Neural progenitor cell (in vitro differentiated cells): ENCODE measurements at places on chromosomes 1 and 21. TPM values are rescaled to one million over a fixed set of nuclear protein-coding genes. Genes with fewer than 3 reads are reported as not detected.

The MYBPH gene
- total RNA-seq, result not detected in 2 replicates

DNA sequence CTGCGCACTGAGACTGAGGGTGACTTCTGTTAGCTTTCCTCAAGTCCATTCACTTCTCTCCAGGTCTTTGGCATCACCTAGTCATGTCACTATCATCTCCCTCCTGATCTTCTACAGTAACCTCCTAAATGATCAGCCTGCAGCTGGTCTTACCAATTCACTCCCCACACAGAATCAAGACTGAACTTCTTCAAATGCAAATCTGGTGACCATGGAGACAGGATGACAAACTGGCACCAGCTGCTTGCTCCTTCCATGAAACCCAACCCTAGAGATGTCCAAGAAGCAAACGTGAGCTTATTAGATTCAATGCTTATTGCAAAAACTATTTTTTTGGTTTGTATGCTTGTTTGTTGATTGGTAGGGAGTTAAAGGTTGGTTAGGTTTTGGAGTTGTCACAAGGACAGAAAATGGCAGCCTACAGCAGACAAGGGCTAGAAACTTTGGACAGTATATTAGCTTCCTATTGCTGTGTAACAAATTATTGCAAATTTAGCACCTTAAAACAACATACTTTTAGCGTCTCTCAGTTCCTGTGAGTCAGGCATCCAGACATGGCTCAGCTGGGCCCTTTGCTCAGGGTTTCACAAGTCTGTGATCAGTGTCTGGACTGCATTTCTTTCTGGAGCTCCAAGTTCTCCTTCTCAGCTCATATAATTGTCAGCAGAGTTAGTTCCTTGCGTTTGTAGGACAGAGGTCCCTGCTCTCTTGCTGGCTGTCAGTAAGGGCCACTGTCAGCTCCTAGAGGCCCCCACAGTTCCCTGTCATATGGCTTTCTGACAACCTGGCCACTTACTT, 53.3 kb upstream of the GJA8 start:
- no peak overlapping the region for H3K4me3 ChIP-seq
- no peak overlapping the region for H3K27ac ChIP-seq
- no peaks in the 10 kb centered on the region for H3K27me3 ChIP-seq
- H3K36me3 ChIP-seq, result no peaks in the 10 kb centered on the region
- DNase-seq, result no peak
- H3K4me1 ChIP-seq, result no peaks in the 10 kb centered on the region

DNA sequence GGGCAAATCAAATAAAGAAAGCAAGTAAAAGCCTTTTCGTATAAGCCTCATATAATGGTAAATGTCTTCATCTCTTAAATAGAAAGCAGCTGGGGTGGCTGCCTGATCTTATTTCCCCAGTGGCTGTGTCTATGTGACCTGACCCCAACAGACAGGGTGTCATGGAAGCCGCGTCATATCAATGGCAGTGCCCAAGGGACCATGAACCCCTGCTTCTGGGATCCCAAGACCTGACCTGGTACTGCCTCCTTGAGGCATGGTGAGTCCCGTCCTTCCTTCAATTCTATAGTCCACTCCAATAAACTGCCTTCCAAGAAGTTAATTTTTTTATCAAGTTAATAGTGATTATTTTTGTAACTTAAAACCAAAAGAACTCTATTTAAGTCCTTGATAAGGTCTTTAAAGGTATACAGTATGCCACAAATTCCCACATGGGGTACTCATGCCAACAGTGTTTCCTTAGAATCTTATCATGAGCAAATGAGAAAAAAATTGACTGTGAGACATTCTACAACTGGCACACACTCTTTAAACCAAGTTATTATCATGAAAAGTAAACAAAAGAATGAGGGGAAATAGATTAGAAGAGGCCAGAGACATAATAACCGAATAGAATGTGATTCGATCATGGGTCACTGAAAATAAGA, 104.6 kb downstream of the ADSS2 start:
- H3K27ac ChIP-seq, result no peak overlapping the region
- H3K27me3 ChIP-seq, result no peaks in the 10 kb centered on the region
- DNase-seq, result no peak
- peaks cover 27% of the 10 kb centered on the region for H3K4me1 ChIP-seq
- H3K4me3 ChIP-seq, result no peak overlapping the region

DNA sequence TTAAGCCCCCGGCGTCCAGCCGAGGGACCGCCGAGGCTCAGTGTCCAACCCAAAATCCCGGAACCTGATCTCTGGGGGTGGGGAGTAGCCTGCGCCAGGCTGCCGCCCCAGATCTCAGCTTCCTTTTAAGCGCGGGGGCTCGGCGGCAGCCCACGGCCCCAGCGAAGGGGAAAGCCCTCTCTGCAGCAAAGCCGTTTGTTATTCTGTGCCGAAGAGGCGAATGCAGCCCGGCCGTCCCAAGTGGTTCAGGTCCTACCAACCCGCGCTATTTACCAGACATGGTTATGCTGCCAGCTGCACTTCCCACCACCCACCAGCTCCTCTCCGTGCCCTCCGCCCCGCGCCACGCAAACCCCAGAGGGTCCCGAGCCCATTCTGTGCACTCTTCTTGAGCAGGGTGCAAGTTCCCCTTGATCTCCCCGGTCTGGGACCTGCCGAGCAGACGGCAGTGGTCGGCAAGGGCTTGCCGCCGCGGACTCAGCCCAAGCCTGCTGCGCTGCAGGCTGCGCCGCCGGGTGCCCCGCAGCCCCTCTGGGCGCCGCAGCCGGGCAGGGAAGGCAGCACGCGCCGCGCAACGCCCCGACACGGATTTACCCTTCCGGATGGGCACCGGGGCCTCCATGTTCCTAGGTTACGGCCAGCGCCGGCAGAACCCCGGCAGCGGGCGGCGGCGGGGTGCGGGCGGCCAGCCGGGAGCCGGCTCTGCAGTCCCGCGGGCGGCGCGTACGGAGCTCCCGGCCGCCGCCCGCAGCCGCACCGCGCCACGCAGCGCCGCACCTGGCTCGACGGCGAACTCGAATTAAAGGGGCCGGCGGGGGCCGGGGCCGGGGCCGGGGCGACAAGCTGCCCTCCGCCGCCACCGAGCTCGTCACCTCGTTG, 738 bp upstream of the KCNA2 start:
- H3K4me3 ChIP-seq, result peak overlapping the region; percentile 65
- H3K27me3 ChIP-seq, result peaks cover 94% of the 10 kb centered on the region
- H3K27ac ChIP-seq, result no peak overlapping the region
- peak; percentile 65 for DNase-seq
- H3K4me1 ChIP-seq, result peaks cover 11% of the 10 kb centered on the region
- H3K36me3 ChIP-seq, result no peaks in the 10 kb centered on the region

DNA sequence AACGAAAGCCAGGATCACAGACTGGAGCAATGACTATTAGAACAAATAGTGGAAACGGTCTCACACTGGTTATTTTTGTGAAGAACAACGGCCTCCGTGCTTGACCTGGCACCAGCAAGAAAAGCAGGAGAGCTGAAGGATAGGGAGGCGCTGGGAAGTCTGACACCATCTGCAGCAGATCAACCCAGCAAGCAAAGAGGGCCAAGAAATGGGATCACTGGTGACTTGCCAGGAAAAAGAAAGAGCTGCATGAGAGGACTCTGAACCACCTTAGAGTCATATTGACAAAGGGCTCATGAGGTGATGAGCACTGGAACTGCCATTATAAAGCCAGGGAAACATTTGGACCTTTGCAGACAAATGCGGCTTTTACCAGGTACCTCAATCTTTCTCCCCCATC, 25.0 kb downstream of the MTOR start:
- H3K36me3 ChIP-seq, result peaks cover 14% of the 10 kb centered on the region
- no peaks in the 10 kb centered on the region for H3K27me3 ChIP-seq
- H3K4me3 ChIP-seq, result no peak overlapping the region
- no peaks in the 10 kb centered on the region for H3K4me1 ChIP-seq
- DNase-seq, result no peak

- DNase-seq, result no peak
- H3K4me1 ChIP-seq, result no peaks in the 10 kb centered on the region
- H3K4me3 ChIP-seq, result no peak overlapping the region
- no peaks in the 10 kb centered on the region for H3K27me3 ChIP-seq
Observed at GRCh38 chr1:37883671-37884070, 24.3 kb upstream of the MTF1 start.

- H3K36me3 ChIP-seq, result no peaks in the 10 kb centered on the region
- H3K4me3 ChIP-seq, result no peak overlapping the region
- H3K27ac ChIP-seq, result no peak overlapping the region
Observed at GRCh38 chr1:241934201-241934848, 23.2 kb upstream of the BECN2 start.

DNA sequence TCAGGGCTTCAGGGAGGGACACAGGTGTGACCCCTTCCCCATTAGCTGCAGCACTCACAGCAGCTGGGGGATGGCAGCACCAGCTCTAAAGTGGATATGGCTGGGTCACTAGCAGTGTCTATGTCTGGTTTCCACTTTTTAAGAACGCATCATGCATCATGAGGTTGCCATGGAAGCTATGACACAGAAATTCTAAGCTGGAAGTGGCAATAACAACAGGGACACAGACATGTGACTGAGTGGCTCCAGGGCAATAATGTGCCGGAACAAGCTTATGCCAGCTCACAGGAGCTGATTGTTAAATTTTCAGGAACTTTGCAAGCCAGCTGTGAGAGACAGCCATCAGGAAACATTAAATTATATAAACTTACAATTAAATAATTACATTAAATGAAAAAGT, 51.2 kb upstream of the NFASC start:
- no peaks in the 10 kb centered on the region for H3K36me3 ChIP-seq
- peaks cover 9% of the 10 kb centered on the region for H3K27me3 ChIP-seq
- H3K4me3 ChIP-seq, result no peak overlapping the region

The CLDN14 gene
- not detected in 2 replicates for total RNA-seq
